Temporal lobe (tissue), 4 donors: ENCODE measurements at places on chromosomes 1 and 21. TPM values are rescaled to one million over a fixed set of nuclear protein-coding genes. Genes with fewer than 3 reads are reported as not detected.

DCST1 gene
- total RNA-seq: 0.25 TPM

DPT gene
- total RNA-seq: 0.49 TPM

TMPRSS15 gene
- under 0.01 TPM for total RNA-seq

ANGPTL1 gene
- 4.7 TPM for total RNA-seq

RNU1-3 gene
- 73,230 TPM for total RNA-seq

CYP4A22 gene
- not detected for total RNA-seq

CD1C gene
- total RNA-seq: not detected

TRIM46 gene
- total RNA-seq: 18.9 TPM

NAV1 gene
- total RNA-seq: 78.4 TPM

CHIA gene
- total RNA-seq: not detected

ADARB1 gene
- total RNA-seq: 17.9 TPM

AMPD1 gene
- total RNA-seq: not detected

RAVER2 gene
- total RNA-seq: 11.8 TPM

PRELP gene
- total RNA-seq: 0.49 TPM

CA6 gene
- total RNA-seq: not detected
